ENCODE measurements at places on chromosomes 3 and 15. TPM values are rescaled to one million over a fixed set of nuclear protein-coding genes. Genes with fewer than 3 reads are reported as not detected.

The KCNAB1 gene
- total RNA-seq = 2.3 TPM

The SLC22A14 gene
- total RNA-seq = not detected

The ZSCAN2 gene
- total RNA-seq = 6.3 TPM

The TMEM212 gene
- total RNA-seq = not detected

The SLC24A5 gene
- not detected for total RNA-seq

The XIRP1 gene
- total RNA-seq = 1,100 TPM

The SAMMSON gene
- total RNA-seq = not detected

The CPN2 gene
- total RNA-seq = 2.6 TPM

The CELF6 gene
- 0.21 TPM for total RNA-seq

The TMC3 gene
- total RNA-seq = not detected

The GCHFR gene
- 3.8 TPM for total RNA-seq

The LRRIQ4 gene
- not detected for total RNA-seq
